Effector memory CD8-positive, alpha-beta T cell (primary cell): ENCODE measurements at places on chromosomes 4 and X.
A peak's percentile ranks its signal among the peaks of the same experiment; 100 is the strongest.

GRCh38 chrX:48676893-48677270 lies 6.7 kb upstream of the WAS start:
- peak overlapping the region; percentile 86 for H3K27ac ChIP-seq
- H3K4me3 ChIP-seq = peak overlapping the region; percentile 83
- no peak for DNase-seq
- H3K4me1 ChIP-seq = peaks cover 8% of the 10 kb centered on the region

DNA sequence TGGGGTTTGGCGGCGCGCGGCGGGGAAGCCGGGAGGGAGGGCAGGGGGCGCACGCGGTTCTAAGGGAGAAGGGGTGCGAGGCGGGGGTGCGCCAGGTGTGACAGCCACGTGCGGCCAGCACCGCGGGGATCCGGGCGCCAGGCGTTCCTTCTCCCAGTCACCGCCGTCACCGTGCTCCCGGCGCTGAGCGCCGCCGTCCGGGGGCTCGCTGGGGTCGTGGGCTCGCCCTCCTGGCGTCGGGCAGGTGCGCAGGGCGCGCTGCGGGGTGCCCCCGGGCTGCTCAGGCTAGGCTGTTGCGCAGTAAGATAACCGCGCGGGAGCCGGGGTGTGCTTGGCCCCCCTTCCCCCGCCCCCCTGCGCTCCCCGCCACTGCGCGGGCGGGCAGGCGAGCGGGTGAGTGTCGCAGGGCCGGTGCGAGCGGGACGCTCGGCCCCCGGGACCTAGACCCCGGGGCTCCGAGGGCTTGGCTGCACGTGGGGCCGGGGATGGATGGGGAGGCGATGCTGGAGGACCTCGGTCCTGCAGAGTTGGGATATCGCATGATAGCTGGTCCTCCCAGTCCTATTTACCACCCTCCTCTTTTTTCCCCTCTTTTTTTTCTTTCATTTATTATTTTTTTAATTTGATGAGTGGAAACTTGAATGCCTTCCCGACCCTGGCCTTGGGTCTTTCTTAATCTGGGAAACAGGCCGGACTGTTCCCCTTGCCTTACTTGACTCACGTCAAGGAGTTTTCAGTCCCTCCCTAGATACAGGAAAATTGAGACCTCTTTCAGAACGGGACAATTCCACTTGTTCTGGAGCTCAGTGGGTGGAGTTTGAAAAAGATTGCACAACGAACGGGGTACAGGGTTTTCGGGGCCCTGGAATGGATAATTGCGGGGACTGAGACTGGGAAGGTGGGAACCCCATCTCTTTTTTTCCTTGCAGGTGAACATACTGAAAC lies 797 bp downstream of the TXLNG start:
- peaks cover 20% of the 10 kb centered on the region for H3K36me3 ChIP-seq
- peaks cover 3% of the 10 kb centered on the region for H3K4me1 ChIP-seq
- peak; percentile 17 for DNase-seq
- peak overlapping the region; percentile 94 for H3K4me3 ChIP-seq
- H3K27ac ChIP-seq = peak overlapping the region; percentile 95
- no peaks in the 10 kb centered on the region for H3K27me3 ChIP-seq

DNA sequence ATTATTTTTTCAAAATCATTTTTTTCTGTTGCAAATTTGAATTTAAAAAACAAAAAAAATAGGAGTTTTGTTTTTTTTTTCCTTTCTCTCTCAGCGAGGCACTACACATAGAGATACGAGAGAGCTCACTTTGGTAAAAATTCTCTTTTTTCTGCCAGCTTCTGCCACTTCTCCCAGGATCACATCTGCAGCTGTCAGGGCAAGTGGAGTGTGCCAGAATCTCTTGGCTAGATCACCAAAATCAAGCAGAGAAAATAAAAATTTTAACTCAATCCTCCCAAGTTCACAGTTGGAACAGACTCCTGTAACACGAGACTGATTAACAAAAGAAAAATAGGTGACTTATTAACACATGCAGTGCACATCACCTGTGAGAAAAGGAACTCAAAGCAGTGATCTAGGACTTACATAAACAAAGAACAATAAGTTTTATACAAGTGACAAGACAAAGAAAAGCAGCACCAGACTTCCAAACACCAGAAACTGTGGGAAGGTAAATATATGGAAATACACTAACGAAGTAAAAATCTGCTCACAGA lies 213.2 kb upstream of the ZFP42 start:
- no peaks in the 10 kb centered on the region for H3K4me1 ChIP-seq
- DNase-seq = no peak
- no peaks in the 10 kb centered on the region for H3K27me3 ChIP-seq
- H3K4me3 ChIP-seq = no peak overlapping the region

- no peak for DNase-seq
- peaks cover 29% of the 10 kb centered on the region for H3K27me3 ChIP-seq
- no peaks in the 10 kb centered on the region for H3K4me1 ChIP-seq
- H3K27ac ChIP-seq = no peak overlapping the region
- no peaks in the 10 kb centered on the region for H3K36me3 ChIP-seq
Measured at GRCh38 chr4:128244379-128244778, 43.2 kb downstream of the PGRMC2 start.

DNA sequence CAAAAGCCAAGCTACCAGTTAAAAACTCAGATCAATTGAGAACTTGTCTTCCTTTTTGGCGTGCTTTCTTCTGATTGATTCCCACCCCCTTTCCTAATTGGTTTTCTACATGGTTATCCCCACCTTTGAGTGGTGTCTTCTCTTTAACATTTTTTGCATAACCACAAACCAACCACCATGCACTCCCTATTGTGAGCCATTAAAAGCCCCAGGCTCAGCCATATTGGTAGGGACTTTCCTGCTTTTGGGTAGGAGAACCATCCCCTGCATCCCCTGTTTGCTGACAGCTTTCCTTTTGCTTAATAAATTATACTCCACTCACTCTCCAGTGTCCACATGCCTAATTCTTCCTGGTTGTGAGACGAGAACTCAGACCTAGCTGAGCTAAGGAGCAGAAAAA lies 1651.4 kb upstream of the IGFBP7 start:
- no peaks in the 10 kb centered on the region for H3K36me3 ChIP-seq
- no peak overlapping the region for H3K4me3 ChIP-seq

DNA sequence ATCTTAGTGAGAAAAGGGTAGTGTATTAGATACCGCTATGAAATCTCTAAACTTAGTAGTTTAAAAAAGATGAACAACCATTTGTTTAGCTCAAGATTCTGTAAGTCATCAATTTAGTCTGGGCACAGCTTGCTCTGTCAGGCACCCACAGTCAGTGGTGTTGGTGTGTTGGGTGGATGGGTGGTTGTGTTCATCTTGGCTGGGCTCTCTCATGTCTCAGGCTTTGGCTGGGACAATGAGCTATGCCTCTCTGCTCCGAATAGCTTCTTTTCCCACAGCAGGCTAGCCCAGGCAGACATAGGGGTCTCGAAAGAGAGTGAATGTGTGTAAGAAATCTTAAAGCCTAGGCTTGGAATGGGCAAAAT lies 127.0 kb upstream of the GATB start:
- no peaks in the 10 kb centered on the region for H3K36me3 ChIP-seq
- H3K27me3 ChIP-seq = no peaks in the 10 kb centered on the region
- no peak for DNase-seq

DNA sequence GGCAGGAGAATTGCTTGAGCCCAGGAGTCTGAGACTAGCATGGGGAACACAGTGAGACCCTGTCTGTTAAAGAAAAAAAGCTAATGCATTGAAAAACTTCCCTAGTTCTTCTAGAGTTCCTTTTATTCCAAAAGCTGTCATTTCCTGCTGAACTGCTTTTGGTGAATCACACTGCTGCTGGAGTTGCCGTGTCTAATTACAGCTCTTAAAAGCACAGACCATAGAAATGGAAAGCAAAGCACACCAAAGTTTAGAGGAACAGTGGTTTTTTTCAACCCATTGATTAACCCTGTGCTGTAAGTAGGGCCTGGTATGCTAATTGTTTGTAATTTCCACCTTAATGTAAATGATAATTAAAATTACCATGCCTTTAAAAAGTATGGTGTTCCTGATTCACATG lies 52.4 kb downstream of the SEPTIN11 start:
- no peak for DNase-seq
- peaks cover 8% of the 10 kb centered on the region for H3K36me3 ChIP-seq
- peaks cover 7% of the 10 kb centered on the region for H3K4me1 ChIP-seq
- H3K4me3 ChIP-seq = no peak overlapping the region
- no peaks in the 10 kb centered on the region for H3K27me3 ChIP-seq
- no peak overlapping the region for H3K27ac ChIP-seq

DNA sequence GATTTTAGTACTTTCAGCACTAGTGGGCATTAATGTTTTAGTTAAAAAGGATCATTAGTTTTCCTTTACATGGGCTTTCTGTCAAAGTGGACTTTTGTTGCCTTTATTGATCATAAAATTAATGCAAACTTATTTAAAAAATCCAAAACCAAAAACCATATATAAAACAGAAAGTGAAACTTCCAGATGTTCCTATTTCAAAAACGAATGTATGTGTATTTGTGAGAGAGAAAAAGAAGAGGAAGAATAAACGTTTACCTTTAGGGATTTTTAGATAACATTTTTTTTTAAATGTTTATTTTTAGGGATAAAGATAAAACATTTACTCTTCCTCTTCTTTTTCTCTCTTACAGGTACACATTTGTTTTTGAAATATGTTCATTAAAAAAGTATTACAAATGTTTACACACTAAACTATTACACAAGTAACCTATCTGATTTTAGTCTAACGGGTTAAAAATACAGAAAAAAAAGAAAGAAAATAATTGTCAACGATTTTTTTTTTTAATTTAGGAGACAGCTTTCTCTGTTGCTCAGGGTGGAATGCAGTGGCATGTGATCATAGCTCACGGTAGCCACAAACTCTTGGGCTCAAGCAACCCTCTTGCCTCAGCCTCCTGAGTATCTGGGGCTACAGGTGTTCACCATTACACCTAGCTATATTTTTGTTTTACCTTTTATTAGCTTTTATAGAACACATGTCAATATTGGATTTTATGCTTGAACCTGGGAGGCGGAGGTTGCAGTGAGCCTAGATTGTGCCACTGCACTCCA lies 16.8 kb upstream of the COX18 start:
- H3K4me3 ChIP-seq = peak overlapping the region; percentile 69
- peaks cover 24% of the 10 kb centered on the region for H3K36me3 ChIP-seq
- peaks cover 8% of the 10 kb centered on the region for H3K4me1 ChIP-seq
- peak overlapping the region; percentile 94 for H3K27ac ChIP-seq
- no peaks in the 10 kb centered on the region for H3K27me3 ChIP-seq

- H3K27ac ChIP-seq = no peak overlapping the region
- no peaks in the 10 kb centered on the region for H3K36me3 ChIP-seq
- no peaks in the 10 kb centered on the region for H3K4me1 ChIP-seq
- peak; percentile 31 for DNase-seq
Measured at GRCh38 chr4:120156120-120156718, 89.6 kb upstream of the MAD2L1 start.

GRCh38 chrX:112802541-112802940 lies 38.1 kb downstream of the AMOT start:
- H3K4me1 ChIP-seq = no peaks in the 10 kb centered on the region
- DNase-seq = no peak
- H3K27ac ChIP-seq = no peak overlapping the region
- H3K4me3 ChIP-seq = no peak overlapping the region
- no peaks in the 10 kb centered on the region for H3K27me3 ChIP-seq

DNA sequence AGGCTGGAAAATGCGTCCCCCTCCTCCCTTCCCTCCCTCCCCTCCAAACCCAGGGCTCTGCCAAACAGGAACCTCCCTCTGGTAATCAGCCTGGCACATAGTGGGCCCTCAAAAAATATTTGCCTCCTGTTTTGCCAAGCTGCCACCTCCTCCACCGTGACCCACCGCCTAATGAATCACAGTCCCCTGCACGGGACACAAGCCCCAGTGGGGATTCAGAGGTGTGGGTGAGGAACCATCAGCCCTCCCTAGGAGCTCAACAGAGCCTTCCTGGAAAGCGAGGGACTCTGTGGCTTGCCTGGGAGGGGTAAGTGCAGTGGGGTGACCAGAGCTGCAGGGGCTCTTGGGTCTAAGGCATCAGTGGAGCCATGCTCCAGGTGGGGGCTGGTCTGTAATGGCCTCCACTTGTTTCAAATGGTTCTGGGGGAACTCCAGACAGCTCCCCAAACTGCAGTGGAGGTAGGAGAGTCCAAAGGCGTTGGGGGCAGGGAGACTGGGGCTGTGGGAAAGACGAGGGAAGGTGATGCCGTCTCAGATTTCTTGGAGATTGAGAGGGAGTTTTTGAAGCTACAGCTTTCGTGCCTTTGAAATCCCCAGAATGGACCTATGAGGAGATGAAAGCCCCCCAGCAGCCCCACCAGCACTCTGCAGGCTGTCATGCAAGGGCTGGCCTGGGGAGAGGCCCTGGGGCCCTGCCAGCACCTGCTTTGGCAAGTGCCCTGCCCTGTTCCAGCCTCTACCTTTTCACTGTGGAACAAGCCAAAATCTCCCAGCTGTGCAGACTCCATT lies 1.0 kb upstream of the PPP2R2C start:
- H3K4me3 ChIP-seq = peak overlapping the region; percentile 44
- H3K36me3 ChIP-seq = no peaks in the 10 kb centered on the region
- no peak for DNase-seq
- peaks cover 8% of the 10 kb centered on the region for H3K4me1 ChIP-seq
- no peak overlapping the region for H3K27ac ChIP-seq

DNA sequence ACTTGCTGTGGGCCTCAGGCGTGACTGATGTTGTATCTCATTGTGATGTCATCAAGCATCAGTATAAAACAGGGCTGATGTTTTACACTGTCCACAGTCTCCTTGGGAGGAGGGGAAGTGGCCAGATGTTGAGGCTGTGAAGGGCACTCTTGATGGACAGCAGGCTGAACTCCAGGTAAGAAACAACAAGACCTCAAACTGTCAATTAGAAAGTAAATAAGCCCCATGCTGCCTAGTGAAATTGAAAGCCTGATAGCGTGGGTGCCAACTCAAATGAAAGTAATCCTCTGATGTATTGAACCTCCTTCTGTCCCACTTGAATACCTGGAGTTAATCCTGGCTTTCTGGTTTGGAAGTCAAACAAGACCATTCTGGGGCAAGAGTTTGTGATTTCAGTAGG lies 19.7 kb downstream of the VSIG1 start:
- H3K4me1 ChIP-seq = no peaks in the 10 kb centered on the region
- no peak for DNase-seq
- no peaks in the 10 kb centered on the region for H3K27me3 ChIP-seq
- peaks cover 8% of the 10 kb centered on the region for H3K36me3 ChIP-seq

GRCh38 chr4:56803471-56803870 lies 18.0 kb downstream of the SPINK2 start:
- no peaks in the 10 kb centered on the region for H3K36me3 ChIP-seq
- no peak overlapping the region for H3K4me3 ChIP-seq
- no peak for DNase-seq
- no peaks in the 10 kb centered on the region for H3K27me3 ChIP-seq

- no peaks in the 10 kb centered on the region for H3K4me1 ChIP-seq
- no peaks in the 10 kb centered on the region for H3K36me3 ChIP-seq
- H3K27ac ChIP-seq = no peak overlapping the region
- no peak overlapping the region for H3K4me3 ChIP-seq
- DNase-seq = no peak
- H3K27me3 ChIP-seq = peaks cover 7% of the 10 kb centered on the region
Measured at GRCh38 chr4:77360451-77360850, 203.4 kb downstream of the CCNG2 start.

DNA sequence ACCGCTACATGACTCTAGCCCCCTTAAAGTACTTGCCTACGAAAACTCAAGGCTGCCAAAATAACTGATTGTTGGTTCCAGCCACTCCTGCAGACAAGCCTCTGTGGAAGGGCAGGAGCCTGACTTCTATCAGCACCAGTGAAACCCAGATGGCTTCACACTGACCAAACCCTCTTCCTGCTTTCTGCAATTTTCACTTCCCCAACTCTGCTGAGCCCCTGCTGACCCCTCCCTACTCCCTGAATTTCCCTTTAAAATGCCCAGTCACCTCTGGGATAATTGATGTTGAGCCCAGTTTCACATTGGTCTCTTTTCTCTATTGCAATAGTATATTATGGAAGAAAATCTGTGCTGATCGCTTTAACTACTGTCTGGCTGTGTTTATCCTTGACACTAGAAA lies 61.6 kb upstream of the STS start:
- H3K36me3 ChIP-seq = no peaks in the 10 kb centered on the region
- H3K27me3 ChIP-seq = no peaks in the 10 kb centered on the region
- H3K4me3 ChIP-seq = no peak overlapping the region
- H3K4me1 ChIP-seq = peaks cover 44% of the 10 kb centered on the region
- peak overlapping the region; percentile 41 for H3K27ac ChIP-seq
- DNase-seq = no peak
